ENCODE measurements at places on chromosomes 13 and 19. TPM values are rescaled to one million over a fixed set of nuclear protein-coding genes. Genes with fewer than 3 reads are reported as not detected.

- DNase-seq = no peak
- H3K27me3 ChIP-seq = no peaks in the 10 kb centered on the region
- H3K4me3 ChIP-seq = no peak overlapping the region
Measured at GRCh38 chr13:73337532-73337931, 278.7 kb downstream of the KLF5 start.

- H3K27ac ChIP-seq = peak overlapping the region; percentile 92
- H3K4me3 ChIP-seq = peak overlapping the region; percentile 65
- H3K4me1 ChIP-seq = no peaks in the 10 kb centered on the region
- DNase-seq = peak; percentile 88
- no peaks in the 10 kb centered on the region for H3K27me3 ChIP-seq
Measured at GRCh38 chr19:40433391-40434216, 7.8 kb upstream of the SERTAD1 start.

- peak within 1 kb of the TSS; percentile 69 for H3K27ac ChIP-seq
- H3K4me1 ChIP-seq = no peaks in the 10 kb centered on the region
- peak within 1 kb of the TSS; percentile 2 for H3K4me3 ChIP-seq
- DNase-seq = peak; percentile 42
Measured at GRCh38 chr19:16888629-16889365, at the start of gene F2RL3. F2RL3 (plus strand) TSS chr19:16888999; CDS start chr19:16889190, 191 bp downstream.

DNA sequence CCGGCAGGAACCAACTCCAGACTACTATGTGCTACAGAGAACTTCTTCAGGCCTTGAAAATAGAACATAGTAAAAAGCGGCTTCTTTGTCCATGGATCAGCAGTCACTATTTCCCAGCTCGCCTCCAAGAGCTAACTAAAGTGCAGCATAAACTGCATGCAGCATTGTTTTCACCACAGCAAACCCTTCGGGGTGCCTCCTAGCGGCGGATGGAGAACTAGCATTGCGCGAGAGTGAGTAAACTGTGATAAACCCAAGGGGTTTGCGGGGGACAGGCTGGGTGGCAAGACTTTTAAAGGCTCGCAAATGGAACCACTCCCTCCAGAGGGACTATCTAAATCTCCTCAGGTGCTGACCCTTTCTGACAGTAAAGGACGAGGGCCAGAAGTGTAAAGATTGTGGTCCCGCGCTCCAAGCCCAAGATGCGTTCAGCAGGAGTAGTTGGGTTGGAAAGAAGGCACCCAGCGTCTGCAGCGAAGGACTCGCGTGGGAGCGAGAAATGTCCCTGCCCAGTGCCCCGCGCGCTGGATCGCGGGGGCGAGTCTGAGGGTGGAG, 21.5 kb upstream of the SGCG start:
- no peaks in the 10 kb centered on the region for H3K27me3 ChIP-seq
- H3K36me3 ChIP-seq = no peaks in the 10 kb centered on the region
- DNase-seq = no peak
- no peak overlapping the region for H3K27ac ChIP-seq
- peak overlapping the region; percentile 45 for H3K4me3 ChIP-seq
- no peaks in the 10 kb centered on the region for H3K4me1 ChIP-seq

DNA sequence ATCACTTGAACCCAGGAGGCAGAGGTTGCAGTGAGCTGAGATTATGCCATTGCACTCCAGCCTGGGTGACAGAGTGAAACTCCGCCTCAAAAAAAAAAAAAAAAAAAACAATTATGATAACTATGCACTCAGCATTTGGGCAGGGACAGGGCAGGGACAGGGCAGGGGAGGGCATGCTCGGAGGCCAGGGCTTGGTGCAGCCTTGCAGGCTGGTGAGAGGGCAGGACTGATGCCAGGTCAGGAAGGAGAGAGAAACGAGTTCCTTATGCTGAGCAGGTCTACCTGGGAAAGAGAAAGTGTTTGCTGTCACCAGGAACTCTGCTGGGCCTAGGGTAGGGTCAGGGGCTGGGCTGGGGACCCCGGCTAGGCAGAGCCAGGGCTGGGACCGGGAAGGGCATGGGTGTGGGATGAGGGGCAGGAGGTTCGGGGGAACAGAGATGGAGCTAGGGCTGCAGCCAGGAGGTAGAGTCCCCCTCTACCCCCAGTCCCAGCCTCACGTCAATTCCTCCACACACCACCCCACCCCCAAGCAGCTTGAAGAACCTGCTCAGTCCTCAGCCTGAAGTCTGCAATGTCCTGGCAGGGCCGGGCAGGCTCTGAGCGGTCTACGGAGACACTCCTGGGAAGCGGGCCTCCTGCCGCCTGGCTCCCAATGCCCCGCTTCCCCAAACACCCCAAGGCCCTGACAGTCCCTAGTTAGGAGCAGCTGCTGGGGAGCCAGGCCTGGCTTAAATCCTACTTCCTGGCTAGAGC, 2.8 kb downstream of the FXYD3 start:
- no peak for DNase-seq
- no peaks in the 10 kb centered on the region for H3K36me3 ChIP-seq
- H3K4me1 ChIP-seq = peaks cover 18% of the 10 kb centered on the region
- H3K27ac ChIP-seq = peak overlapping the region; percentile 86

DNA sequence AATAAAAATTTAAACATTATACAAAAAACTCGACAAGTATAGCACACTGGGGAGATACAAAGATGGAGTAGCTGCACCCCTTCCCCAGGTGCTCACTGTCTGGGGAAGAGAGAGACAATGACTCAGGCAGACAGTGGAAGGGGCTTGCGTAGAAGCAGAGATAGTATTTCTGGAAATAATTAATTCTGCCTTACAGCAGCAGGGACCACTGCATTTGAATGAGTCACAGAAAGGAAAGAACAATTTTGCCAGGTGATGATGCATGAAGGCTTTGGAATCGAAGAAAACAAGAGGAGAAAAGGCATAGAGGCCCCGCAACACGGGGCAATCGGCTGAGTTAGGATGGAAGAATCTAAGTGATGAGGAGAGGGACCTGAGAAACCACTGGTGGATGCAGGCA, 447.4 kb downstream of the EFNB2 start:
- no peaks in the 10 kb centered on the region for H3K36me3 ChIP-seq
- H3K27ac ChIP-seq = no peak overlapping the region
- no peaks in the 10 kb centered on the region for H3K4me1 ChIP-seq
- H3K27me3 ChIP-seq = no peaks in the 10 kb centered on the region

GRCh38 chr19:1503089-1503924, 9.5 kb downstream of the ADAMTSL5 start:
- peaks cover 2% of the 10 kb centered on the region for H3K4me1 ChIP-seq
- H3K4me3 ChIP-seq = no peak overlapping the region
- no peaks in the 10 kb centered on the region for H3K36me3 ChIP-seq
- no peaks in the 10 kb centered on the region for H3K27me3 ChIP-seq
- H3K27ac ChIP-seq = no peak overlapping the region

- H3K27me3 ChIP-seq = no peaks in the 10 kb centered on the region
- no peak overlapping the region for H3K4me3 ChIP-seq
- H3K27ac ChIP-seq = no peak overlapping the region
- no peaks in the 10 kb centered on the region for H3K4me1 ChIP-seq
- H3K36me3 ChIP-seq = no peaks in the 10 kb centered on the region
Measured at GRCh38 chr13:111962431-111962891, 104.5 kb upstream of the SOX1 start.

MRI1 gene
- total RNA-seq = 45.9 TPM

HS6ST3 gene
- total RNA-seq = 1.3 TPM

TDRD12 gene
- not detected for total RNA-seq

C1QTNF9 gene
- total RNA-seq = 0.64 TPM

SYNGR4 gene
- total RNA-seq = not detected
